ENCODE measurements at places on chromosomes 2 and 18.

- no peak for DNase-seq
These were observed 288.1 kb upstream of the TFPI start for GRCh38 chr2:187842315-187842714.

GRCh38 chr2:118168615-118169014 is 80.3 kb downstream of the INSIG2 start:
- DNase-seq, result no peak

GRCh38 chr18:46686186-46686585 is 29.2 kb upstream of the LOXHD1 start:
- no peak for DNase-seq

DNA sequence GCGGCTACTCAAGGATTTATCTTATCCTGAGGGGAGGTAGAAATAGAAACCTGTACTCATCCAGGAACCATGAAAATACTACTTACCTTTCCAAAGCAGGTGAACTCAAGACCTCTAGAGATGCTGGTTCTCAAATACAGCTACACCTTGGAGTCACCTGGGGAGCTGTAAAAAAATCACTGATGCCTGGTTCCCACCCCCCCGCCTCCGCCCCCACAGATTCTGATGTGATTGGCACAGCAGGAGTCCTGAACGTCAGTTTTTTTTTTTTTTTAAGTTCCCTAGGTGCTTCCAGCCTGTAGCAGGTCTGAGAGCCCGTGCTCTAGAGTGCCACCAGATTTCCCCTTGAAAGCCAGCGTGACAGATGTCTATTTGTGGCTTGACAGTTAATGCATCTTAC is 113.6 kb downstream of the MRO start:
- no peak for DNase-seq

- DNase-seq, result no peak
These were observed 849.9 kb downstream of the DCDC2C start for GRCh38 chr2:4553241-4553640.

- DNase-seq, result no peak
These were observed 17.5 kb upstream of the ALPK2 start for GRCh38 chr18:58646334-58646862.

Measured in neural progenitor cell (in vitro differentiated cells).